HCEC 1CT (cell line): ENCODE measurements at places on chromosomes 6 and 20.

DNA sequence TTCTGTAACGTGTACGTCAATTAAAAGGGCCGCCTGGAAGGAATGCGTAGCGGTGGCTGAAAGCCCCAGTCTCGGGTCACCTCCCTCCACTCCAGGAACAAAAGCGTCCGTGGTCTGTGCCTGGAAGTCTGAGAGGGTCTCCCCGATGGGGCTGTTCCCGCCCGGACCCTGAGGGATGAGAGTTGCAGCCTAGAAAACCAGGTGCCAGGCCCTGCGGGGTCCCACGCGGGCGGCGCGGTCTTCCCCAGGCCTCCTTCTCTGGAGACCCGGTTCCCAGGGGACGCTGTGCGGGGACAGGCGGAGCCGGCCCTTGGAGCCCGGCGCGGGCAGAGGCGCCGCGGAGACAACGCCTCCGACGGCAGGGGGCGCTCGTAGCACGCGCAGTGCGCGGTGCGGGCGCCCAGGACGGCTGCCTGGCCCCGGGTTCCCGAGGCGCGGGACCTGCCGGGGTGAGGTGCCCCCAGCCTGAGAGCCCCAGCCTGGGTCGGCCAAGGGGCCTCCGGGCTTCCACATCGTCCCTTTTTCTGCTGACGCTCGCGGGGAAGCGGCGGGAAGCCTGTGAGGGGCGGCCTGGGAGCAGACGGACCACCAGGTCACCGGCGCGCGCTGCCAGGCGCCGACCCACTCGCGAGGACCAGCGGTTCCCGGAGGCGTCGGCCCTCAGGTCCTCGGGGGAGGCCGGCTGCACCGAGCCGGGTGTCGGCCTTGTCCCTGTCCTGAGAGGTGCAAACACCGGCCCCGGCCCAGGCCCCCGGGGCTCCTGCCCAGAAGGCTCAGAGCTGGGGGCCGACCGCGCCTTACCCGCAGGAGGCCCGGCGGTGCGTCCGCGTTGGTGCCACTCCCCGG is 5.3 kb upstream of the FOXC1 start:
- peak; percentile 30 for DNase-seq

DNA sequence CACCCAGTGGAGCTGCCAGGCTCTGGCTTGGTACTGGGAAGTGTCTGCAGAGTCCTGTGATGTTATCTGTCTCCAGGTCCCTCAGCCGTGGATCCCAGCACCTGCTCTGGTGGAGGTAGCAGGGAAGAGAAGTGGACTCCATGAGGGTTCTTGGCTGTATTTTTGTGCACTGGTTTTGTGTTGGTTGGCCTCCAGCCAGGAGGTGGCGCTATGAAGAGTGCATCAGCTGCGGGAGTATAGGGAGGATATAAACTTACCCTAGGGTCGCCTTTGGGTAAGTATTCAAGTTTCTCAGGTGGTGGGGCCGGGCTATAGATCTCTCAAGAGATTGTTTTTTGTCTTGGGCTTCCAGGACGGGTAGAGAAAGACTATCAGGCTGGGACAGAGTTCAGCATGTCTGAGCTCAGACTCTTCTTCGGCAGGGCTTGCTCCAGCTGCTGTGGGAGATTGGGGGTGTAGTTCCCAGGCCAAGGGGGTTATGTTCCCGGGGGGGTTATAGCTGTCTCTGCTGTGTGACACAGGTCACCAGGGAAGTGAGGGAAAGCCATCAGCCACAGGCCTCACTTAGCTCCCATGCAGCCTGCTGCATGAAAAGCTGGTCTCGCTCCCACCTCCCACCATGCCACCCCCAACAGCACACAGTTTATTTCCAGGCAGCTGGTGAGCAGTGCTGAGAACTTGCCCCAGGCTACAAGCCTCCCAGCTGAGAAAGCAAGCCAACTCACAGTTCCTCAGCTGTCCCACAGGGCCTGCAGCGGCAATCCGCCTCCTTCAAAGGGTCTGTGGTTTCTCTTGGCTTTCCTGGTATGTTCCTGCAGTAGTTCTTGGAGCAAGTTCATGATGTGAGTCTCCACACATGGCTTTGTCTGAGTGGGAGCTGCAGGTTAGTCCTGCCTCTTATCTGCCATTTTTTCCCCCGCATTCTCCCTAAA is 115.7 kb downstream of the AIG1 start:
- DNase-seq, result no peak

DNA sequence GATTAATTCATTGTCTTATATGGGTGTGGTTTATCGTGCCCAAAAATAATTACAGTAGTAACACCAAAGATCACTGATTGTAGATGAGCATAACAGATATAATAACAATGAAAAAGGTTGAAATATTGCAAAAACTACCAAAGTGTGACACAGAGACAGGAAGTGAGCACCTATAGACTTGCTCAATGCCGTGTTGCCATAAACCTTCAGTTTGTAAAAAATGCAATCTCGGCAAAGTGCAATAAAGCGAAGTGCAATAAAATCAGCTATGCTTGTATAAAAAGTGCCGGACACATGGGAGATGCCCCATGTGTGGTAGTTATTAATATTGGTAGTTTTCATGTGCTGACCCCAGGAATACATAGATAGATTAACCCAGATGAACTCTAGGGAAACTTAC is 192.6 kb downstream of the NRN1 start:
- DNase-seq, result no peak

DNA sequence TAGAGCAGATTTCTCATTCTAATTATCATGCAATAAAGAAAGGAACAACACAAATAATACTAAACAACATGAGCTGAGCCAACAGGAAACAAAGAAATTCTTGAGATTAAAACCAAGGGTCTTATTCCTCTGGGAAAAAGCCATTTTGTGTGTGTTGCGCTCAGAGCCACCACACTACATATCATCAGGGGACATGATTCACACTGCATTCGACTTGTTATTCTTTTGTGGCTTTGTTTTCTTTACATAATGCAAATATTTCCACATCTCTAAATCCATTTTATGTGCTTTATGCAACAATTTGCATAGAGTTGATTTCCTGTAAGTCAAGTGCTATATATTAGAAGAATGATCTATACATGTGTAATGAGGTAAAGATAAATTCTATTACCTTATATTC is 719.6 kb downstream of the TBC1D32 start:
- no peak for DNase-seq

GRCh38 chr20:16555754-16556153 is 17.5 kb downstream of the KIF16B start:
- peak; percentile 17 for DNase-seq

GRCh38 chr6:86942769-86943516 is 5.6 kb downstream of the HTR1E start:
- no peak for DNase-seq

GRCh38 chr20:34315236-34315635 is 12.1 kb upstream of the AHCY start:
- no peak for DNase-seq
